Osteoblast (primary cell): ENCODE measurements at places on chromosomes 1 and 21. TPM values are rescaled to one million over a fixed set of nuclear protein-coding genes. Genes with fewer than 3 reads are reported as not detected.

Gene NBPF8
- total RNA-seq = 9.8 and 21.8 TPM in 2 replicates

Gene HSPG2
- total RNA-seq = 220 and 265 TPM in 2 replicates

DNA sequence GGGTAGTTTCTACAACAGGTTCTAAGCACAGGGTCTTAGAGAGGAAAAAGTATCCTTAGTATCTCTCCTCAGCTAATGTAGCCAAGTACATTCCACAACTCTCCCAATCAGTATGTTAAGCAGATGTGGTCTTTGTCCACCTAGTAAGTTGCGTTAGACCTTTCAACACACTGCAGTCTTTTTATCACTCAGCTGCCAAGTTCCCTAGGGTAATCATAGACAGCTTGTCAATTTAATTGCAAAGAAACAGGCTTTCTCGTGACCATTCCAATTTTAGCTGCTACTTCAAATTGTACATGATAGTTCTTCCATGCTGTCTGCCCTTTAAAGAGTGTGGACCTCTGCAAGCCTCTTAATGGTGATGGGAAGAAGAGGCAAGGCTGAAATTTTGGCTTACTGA, 211.8 kb upstream of the PKN2 start:
- DNase-seq = no peak

DNA sequence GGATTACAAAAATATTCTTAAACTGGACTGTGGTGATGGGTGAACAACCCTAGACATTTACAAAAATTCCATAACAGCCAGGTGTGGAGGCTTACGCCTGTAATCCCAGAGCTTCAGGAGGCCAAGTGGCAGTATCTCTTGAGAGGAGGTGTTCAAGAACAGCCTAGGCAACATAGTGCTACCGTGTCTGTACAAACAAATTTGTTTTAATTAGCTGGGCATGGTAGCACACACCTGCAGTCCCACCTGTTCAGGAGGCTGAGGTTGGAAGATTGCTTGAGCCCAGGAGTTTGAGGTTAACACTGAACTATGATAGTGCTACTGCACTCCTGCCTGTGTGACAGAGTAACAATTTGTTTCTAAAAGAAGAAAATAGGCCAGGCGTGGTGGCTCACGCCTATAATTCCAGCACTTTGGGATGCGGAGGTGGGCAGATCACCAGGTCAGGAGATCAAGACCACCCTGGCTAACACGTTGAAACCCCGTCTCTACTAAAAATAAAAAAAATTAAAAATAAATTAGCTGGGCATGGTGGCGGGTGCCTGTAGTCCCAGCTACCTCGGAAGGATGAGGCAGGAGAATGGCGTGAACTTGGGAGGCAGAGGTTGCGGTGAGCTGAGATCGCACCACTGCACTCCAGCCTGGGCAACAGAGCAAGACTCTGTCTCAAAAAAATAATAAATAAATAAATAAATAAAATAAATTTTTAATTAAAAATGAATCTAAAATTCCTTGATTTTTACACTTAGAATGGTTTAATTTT, 37.1 kb downstream of the ARID4B start:
- no peak for DNase-seq

DNA sequence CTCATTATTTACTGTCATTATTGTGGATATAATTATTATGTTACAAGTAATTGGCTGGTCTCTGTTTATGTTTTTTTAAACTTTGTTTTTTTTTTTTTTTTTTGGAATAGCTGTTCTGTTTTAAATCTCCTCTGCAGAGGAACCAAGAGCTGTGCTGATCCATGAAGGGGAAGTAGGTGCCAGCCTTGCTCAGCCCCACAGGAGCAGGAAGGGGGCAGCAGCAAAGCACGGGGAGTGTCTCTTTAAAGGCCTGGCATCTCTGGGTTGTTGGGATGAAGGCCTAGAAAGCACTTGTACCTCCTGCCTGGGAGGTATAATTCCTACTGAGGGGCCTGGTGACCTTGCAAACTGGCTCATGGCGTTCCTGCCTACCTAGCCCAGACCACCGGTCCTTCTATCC, 2.5 kb upstream of the GRHL3 start:
- DNase-seq = peak; percentile 49
